ENCODE measurements at places on chromosomes 5 and 9. TPM values are rescaled to one million over a fixed set of nuclear protein-coding genes. Genes with fewer than 3 reads are reported as not detected.
A peak's percentile ranks its signal among the peaks of the same experiment; 100 is the strongest.

PCDHB15 gene
- 3.9 TPM for total RNA-seq

PCDHB9 gene
- 1.6 TPM for total RNA-seq

FUT7 gene
- not detected for total RNA-seq

GRCh38 chr5:10564838-10565784, 1.2 kb downstream of the ANKRD33B start:
- no peaks in the 10 kb centered on the region for H3K36me3 ChIP-seq
- no peak for DNase-seq
- peak overlapping the region; percentile 74 for H3K4me3 ChIP-seq
- H3K4me1 ChIP-seq = peaks cover 10% of the 10 kb centered on the region

DNA sequence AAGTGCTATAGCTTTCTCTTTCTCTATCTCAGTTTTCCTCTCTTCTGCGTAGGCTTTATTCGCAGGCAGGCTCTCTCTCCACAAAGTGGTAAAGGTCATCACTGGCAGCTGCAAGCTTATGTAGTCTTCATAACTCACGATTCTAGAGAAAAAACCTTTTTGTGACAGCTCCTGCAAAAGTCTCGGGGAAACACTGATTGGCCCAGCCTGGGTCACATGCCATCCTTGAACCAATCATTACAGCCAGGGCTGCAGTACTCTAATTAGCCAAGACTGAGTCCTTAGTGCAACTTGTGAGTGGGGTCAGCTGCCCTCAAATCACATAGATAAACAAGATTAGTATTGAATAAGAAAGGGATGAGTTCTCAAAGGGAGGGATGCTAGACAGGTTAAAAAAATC, 18.3 kb upstream of the FRMPD1 start:
- H3K4me3 ChIP-seq = no peak overlapping the region
- no peaks in the 10 kb centered on the region for H3K36me3 ChIP-seq
- H3K4me1 ChIP-seq = no peaks in the 10 kb centered on the region

- H3K27me3 ChIP-seq = no peaks in the 10 kb centered on the region
- H3K36me3 ChIP-seq = no peaks in the 10 kb centered on the region
- no peak overlapping the region for H3K27ac ChIP-seq
- no peak for DNase-seq
- no peak overlapping the region for H3K4me3 ChIP-seq
Measured at GRCh38 chr5:97425511-97425910, 242.5 kb upstream of the RIOK2 start.

- no peak for DNase-seq
- no peaks in the 10 kb centered on the region for H3K36me3 ChIP-seq
- H3K27ac ChIP-seq = no peak overlapping the region
- no peak overlapping the region for H3K4me3 ChIP-seq
Measured at GRCh38 chr9:128089299-128089698, 21.3 kb downstream of the SLC25A25 start.

GRCh38 chr5:132474131-132474723, 16.3 kb downstream of the IRF1 start:
- no peak overlapping the region for H3K4me3 ChIP-seq
- no peak overlapping the region for H3K27ac ChIP-seq
- no peaks in the 10 kb centered on the region for H3K36me3 ChIP-seq
- H3K4me1 ChIP-seq = peaks cover 10% of the 10 kb centered on the region

DNA sequence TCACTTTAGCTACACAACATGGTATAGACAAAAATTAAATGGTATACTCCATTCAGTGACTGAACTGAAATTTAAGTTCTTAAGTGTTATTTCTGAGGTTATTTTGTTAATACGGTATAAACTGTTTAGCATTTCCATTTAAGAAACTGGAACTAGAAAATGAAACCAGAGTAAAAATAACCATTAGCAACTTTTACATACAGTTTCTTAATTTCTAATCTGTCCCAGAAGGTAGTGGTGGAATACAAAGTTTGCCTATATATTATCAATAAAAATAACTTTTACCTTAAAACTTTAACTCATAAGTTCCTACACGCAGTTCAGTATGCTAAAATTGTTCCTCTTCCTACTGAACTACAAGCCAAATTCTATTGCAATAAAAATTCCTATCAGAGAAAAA, 10.3 kb downstream of the GOLPH3 start:
- no peaks in the 10 kb centered on the region for H3K4me1 ChIP-seq
- H3K27ac ChIP-seq = no peak overlapping the region
- no peak overlapping the region for H3K4me3 ChIP-seq
- DNase-seq = no peak
- H3K27me3 ChIP-seq = no peaks in the 10 kb centered on the region
- H3K36me3 ChIP-seq = peaks cover 31% of the 10 kb centered on the region

DNA sequence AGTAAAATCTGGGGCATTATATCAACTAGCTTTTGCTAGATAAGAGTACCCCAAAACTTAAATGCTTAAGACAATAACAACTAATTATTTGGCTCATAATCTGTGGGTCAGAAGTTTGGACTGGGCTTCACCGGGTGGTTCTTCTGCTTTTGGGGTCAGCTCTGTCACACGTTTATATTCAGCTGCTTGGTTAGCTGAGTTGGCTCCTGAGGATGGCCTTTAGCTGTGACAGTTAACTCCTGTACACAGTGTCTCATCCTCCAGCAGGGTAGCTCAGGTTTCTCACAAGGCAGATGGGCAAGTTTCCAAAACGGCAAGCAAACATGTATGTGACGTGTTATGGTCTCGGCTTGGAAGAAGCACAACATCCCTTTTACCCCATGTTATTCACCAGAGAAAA, 488.2 kb downstream of the TLE4 start:
- no peak for DNase-seq
- H3K27me3 ChIP-seq = no peaks in the 10 kb centered on the region
- H3K4me1 ChIP-seq = peaks cover 1% of the 10 kb centered on the region

- H3K36me3 ChIP-seq = no peaks in the 10 kb centered on the region
- no peak overlapping the region for H3K27ac ChIP-seq
- no peaks in the 10 kb centered on the region for H3K4me1 ChIP-seq
Measured at GRCh38 chr5:17912794-17913193, 278.5 kb downstream of the TAF11L14 start.

GRCh38 chr5:53425687-53426511, 54.5 kb upstream of the FST start:
- H3K4me1 ChIP-seq = no peaks in the 10 kb centered on the region
- no peaks in the 10 kb centered on the region for H3K27me3 ChIP-seq
- H3K27ac ChIP-seq = no peak overlapping the region
- H3K4me3 ChIP-seq = no peak overlapping the region
- no peaks in the 10 kb centered on the region for H3K36me3 ChIP-seq

DNA sequence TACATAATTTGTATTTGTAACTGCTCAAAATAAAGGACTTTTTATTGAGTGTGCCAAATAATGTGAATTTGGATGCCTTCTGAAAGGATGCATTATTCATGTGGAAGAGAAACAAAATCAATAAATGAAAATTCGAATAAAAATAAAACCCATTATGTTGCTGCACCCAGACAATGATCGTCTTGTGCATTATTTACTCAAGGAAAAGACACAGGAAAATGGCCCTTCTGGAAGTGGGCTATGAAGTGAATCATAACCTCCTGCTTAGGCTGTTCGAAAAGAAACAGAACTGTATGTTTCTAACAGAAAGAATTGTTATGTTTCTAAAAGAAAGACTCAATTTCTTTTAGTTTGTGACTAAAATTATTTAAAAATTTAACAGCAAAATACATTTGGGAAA, 168.9 kb upstream of the NFIB start:
- H3K27ac ChIP-seq = no peak overlapping the region
- H3K27me3 ChIP-seq = no peaks in the 10 kb centered on the region
- no peaks in the 10 kb centered on the region for H3K36me3 ChIP-seq
- no peak overlapping the region for H3K4me3 ChIP-seq
- no peak for DNase-seq
- H3K4me1 ChIP-seq = peaks cover 5% of the 10 kb centered on the region

DNA sequence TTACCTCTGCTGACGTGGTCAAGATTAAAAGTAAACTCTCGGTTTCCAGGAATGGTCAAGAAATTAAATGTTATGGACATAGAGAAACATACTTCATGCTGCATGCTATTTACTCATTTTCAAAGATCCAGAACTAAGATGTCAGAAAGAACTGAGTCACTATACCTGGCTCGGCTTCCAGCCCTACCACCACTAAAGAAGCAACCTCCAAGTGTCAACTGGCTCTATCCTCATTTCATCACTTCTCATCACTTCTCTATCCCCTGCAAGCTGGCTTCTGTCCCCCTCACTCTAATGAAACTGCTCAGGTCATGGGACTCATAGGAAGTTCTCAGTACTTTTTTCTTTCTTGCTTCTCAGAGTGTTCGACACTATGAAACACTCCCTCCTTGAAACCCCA, 116.2 kb downstream of the CDK5RAP2 start:
- no peaks in the 10 kb centered on the region for H3K27me3 ChIP-seq
- H3K27ac ChIP-seq = no peak overlapping the region
- no peak overlapping the region for H3K4me3 ChIP-seq
- no peak for DNase-seq

DNA sequence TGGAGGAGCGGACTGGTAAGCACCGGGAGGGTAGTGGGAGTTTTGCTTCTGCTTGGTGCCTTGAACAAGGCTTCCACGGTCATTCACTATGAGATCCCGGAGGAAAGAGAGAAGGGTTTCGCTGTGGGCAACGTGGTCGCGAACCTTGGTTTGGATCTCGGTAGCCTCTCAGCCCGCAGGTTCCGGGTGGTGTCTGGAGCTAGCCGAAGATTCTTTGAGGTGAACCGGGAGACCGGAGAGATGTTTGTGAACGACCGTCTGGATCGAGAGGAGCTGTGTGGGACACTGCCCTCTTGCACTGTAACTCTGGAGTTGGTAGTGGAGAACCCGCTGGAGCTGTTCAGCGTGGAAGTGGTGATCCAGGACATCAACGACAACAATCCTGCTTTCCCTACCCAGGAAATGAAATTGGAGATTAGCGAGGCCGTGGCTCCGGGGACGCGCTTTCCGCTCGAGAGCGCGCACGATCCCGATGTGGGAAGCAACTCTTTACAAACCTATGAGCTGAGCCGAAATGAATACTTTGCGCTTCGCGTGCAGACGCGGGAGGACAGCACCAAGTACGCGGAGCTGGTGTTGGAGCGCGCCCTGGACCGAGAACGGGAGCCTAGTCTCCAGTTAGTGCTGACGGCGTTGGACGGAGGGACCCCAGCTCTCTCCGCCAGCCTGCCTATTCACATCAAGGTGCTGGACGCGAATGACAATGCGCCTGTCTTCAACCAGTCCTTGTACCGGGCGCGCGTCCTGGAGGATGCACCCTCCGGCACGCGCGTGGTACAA, 556 bp downstream of the PCDHGC3 start:
- peaks cover 4% of the 10 kb centered on the region for H3K4me1 ChIP-seq

DNA sequence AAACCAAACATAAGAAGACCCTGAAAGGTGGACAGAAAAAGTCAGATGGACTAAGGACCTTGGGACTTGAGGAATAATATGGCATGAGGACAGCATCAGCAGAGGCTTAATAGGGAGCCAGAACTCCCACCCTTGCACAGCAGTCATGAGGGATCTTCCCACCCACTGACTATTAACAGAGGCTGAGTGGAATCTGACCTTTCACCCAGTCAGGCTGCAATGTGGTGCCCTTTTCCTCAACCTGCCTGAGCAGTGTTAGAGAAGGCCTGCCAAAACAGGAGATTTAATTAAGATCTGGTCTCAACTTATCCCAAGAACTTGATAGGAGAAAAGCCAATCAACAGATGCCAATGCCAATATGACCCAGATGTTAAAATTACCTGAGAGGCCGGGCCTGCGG, 481.9 kb downstream of the KDM4C start:
- peaks cover 6% of the 10 kb centered on the region for H3K4me1 ChIP-seq
- no peak for DNase-seq
- no peaks in the 10 kb centered on the region for H3K36me3 ChIP-seq
- H3K27me3 ChIP-seq = no peaks in the 10 kb centered on the region

GRCh38 chr5:179346875-179347274, 1.6 kb upstream of the ADAMTS2 start:
- no peak overlapping the region for H3K27ac ChIP-seq
- peaks cover 15% of the 10 kb centered on the region for H3K4me1 ChIP-seq
- peaks cover 54% of the 10 kb centered on the region for H3K27me3 ChIP-seq
- H3K4me3 ChIP-seq = no peak overlapping the region
- H3K36me3 ChIP-seq = no peaks in the 10 kb centered on the region

DNA sequence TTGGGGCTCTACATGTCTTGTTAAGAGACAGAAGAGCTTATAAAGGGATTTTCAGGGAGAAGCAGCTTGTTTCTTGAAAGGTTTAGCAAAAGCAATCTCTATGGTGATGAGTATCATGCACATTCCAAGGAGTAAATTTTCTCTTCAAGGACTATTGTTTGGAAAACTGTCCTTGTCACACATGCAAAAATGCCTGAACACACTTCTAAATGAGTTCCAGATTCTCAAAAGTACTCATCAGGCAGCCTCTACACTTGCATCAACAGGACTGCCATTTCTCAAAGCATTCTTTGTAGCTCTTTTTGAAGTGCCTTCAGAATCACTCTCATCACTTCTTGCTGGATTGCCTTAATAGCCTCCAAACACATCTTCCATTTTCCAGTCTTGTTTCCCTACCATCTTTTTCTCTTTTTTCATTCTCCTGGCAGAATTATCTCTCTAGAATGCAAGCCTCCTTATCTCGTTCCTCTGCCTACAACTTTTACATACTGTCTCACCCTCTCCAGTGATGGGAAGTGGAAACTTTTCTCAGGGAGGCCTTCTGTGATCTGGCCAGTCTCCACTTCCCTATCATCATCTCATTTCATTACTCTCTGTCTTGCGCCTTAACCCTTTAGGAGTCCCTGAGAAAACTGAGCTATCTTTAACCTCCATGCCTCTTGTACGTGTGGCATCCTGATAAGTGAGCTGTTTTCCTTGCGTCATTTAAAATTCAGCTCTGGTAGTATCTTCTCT, 631.5 kb upstream of the TLE4 start:
- H3K27ac ChIP-seq = no peak overlapping the region
- no peak overlapping the region for H3K4me3 ChIP-seq
- no peaks in the 10 kb centered on the region for H3K36me3 ChIP-seq
- H3K4me1 ChIP-seq = no peaks in the 10 kb centered on the region
- no peaks in the 10 kb centered on the region for H3K27me3 ChIP-seq
- DNase-seq = no peak

DNA sequence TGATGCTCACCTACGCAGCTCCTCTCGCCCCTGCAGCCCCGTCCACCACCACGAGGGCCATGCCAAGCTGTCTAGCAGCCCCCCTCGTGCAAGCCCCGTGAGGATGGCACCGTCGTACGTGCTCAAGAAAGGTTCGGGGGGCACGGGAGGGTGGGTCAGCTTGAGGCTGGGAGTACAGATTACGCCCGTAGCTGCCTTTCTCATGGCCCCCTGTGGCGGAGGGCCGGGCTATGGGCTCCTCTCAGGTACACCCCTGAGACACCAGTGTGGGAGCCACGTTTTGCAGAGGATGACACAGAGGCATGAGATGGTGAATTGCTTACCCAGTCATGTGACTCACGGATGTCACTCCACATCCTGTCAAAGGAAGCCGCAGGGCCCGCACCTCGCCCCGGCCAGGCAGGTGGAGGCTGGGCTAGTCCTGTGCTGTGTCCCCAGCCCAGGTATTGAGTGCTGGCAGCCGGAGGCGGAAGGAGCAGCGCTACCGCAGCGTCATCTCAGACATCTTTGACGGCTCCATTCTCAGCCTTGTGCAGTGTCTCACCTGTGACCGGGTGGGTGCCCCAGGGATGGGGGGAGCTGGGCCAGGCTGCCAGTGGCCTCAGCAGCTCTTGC, 33.7 kb downstream of the USP20 start:
- H3K27ac ChIP-seq = no peak overlapping the region
- no peaks in the 10 kb centered on the region for H3K4me1 ChIP-seq
- H3K4me3 ChIP-seq = no peak overlapping the region
- no peak for DNase-seq
- H3K27me3 ChIP-seq = no peaks in the 10 kb centered on the region
- H3K36me3 ChIP-seq = peaks cover 4% of the 10 kb centered on the region

Measured in H1 (cell line).